Stimulated activated CD4-positive, alpha-beta T cell treated with anti-CD3 and anti-CD28 coated beads, Interleukin-15, amount 100 ng/mL, for 1 hour (primary cell): ENCODE measurements at places on chromosomes 3 and 15.

- DNase-seq, result no peak
These were observed 141.3 kb upstream of the CCDC54 start for GRCh38 chr3:107235928-107236315.

- no peak for DNase-seq
These were observed 106.7 kb upstream of the FHIT start for GRCh38 chr3:61357902-61358301.

- no peak for DNase-seq
These were observed 6.1 kb upstream of the SLCO2A1 start for GRCh38 chr3:134035836-134036235.

DNA sequence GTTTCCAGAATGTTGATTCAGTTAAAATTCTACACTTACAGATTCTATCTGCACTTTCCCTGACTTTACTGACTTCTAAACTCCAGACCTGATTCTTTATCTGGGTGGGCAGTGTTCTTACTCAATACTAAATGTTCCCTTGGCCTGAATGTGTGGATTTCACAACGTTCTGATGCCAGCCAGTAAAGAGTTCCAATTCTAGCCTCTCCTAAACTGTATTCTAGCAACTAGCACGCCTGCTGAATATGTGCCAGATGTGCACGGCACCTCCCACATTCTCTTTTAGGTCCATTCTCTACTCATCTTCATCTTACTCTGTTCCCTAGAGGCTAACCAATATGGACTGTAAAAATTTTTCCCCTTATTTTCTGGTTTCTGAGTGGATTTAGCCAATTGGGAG, 479.5 kb upstream of the AGTR1 start:
- DNase-seq, result no peak

DNA sequence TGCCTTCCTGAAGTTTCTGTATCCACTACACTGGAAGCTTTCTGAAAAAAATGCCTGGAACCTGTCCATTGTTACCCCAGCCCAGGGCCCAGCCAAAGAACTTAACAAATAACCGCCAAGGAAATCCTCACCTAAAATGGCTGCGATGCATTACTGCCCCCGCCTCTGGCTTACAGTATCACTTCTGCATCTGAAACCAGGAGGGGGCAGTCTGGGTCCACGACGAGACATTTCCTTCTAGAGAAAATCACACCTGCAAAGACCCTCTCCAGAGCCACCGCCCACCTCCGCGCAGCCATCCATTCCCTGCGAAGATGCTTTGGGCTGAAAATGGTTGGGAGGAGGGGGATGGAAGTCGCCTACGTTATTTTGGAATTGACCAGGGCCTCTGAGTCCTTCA, 22.4 kb upstream of the CELF6 start:
- DNase-seq, result no peak

GRCh38 chr15:63418811-63419210, 37.2 kb upstream of the CA12 start:
- no peak for DNase-seq

DNA sequence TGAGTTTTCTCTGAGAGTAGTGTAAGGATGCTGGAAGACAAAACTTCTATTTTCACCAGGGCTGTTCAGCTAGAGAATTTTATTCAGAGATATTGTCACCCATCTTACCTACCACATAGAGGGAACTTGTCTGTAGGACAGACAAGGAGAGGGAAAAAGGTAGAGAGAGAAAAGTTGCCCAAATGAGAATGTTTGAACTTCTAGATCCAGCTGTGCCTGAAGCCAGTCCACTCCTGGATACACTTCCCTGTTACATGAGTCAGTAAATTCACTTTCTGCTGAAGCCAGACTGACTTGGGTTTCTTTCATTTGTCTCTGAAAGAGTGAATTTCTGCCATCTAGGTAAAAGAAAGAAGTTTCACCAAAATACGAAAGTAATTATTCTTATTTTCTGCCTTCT, 27.2 kb upstream of the KCNMB3 start:
- DNase-seq, result no peak
